Hair follicle dermal papilla cell (primary cell): ENCODE measurements at places on chromosomes 3 and 15. TPM values are rescaled to one million over a fixed set of nuclear protein-coding genes. Genes with fewer than 3 reads are reported as not detected.

The MYO5A gene
- 72.6 and 78.0 TPM in 2 replicates for total RNA-seq

The PPM1M gene
- total RNA-seq = 40.3 and 46.7 TPM in 2 replicates

The LZTFL1 gene
- total RNA-seq = 18.8 and 24.8 TPM in 2 replicates

The CASR gene
- not detected in 2 replicates for total RNA-seq

The CHRNA5 gene
- total RNA-seq = 0.36 and 1.3 TPM in 2 replicates

The BDH1 gene
- 9.7 and 14.1 TPM in 2 replicates for total RNA-seq

The GPR15 gene
- not detected in 2 replicates for total RNA-seq

The SEMA5B gene
- total RNA-seq = 0.12 TPM in 1 of 2 replicates, not detected in the other

The CSPG5 gene
- 0.16 and 0.24 TPM in 2 replicates for total RNA-seq

The GRK7 gene
- 0.12 TPM in 1 of 2 replicates, not detected in the other for total RNA-seq

The SLC9C1 gene
- total RNA-seq = 1.3 TPM in 1 of 2 replicates, not detected in the other

The ACOX2 gene
- total RNA-seq = 24.7 and 28.1 TPM in 2 replicates

The COL7A1 gene
- 57.8 and 66.9 TPM in 2 replicates for total RNA-seq

The CHDH gene
- total RNA-seq = 1.6 and 4.4 TPM in 2 replicates

The SEMA3B gene
- total RNA-seq = 2.4 and 4.6 TPM in 2 replicates
